ENCODE measurements at places on chromosomes 3 and 15. TPM values are rescaled to one million over a fixed set of nuclear protein-coding genes. Genes with fewer than 3 reads are reported as not detected.

GRCh38 chr15:67164811-67165253 lies 89.6 kb downstream of the AAGAB start:
- no peak for DNase-seq
- no peak overlapping the region for H3K4me3 ChIP-seq
- H3K27me3 ChIP-seq = no peaks in the 10 kb centered on the region
- no peak overlapping the region for H3K27ac ChIP-seq
- no peaks in the 10 kb centered on the region for H3K36me3 ChIP-seq
- H3K4me1 ChIP-seq = peaks cover 18% of the 10 kb centered on the region

Gene LPCAT4
- 109 TPM for total RNA-seq

DNA sequence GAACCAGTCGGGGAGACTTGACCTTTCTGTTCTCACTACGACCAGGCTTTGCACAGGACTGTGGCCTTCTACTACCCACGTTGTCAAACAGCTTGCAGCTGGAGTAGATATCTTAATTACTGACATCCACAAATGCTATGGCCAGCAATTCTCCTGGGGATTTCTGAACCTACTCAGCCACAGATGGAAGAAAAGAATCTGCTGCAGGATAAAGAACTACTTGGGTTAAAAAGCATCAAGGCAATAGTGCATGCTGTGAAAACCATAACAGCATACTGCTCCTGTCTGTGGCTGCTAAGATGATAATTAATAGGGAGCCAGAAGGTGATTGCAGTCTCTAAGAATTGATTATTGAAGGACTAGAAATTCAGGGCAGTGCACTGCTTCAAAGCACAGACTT lies 859.2 kb upstream of the SEMA6D start:
- no peaks in the 10 kb centered on the region for H3K27me3 ChIP-seq
- no peak for DNase-seq
- H3K36me3 ChIP-seq = no peaks in the 10 kb centered on the region
- H3K27ac ChIP-seq = no peak overlapping the region
- H3K4me1 ChIP-seq = no peaks in the 10 kb centered on the region

Gene EPHA6
- 2.2 TPM for total RNA-seq

GRCh38 chr3:122305818-122306621 lies 19.0 kb upstream of the CSTA start:
- H3K36me3 ChIP-seq = no peaks in the 10 kb centered on the region
- H3K27me3 ChIP-seq = no peaks in the 10 kb centered on the region
- H3K4me3 ChIP-seq = no peak overlapping the region
- DNase-seq = peak; percentile 61

Gene MST1R
- 92.8 TPM for total RNA-seq

DNA sequence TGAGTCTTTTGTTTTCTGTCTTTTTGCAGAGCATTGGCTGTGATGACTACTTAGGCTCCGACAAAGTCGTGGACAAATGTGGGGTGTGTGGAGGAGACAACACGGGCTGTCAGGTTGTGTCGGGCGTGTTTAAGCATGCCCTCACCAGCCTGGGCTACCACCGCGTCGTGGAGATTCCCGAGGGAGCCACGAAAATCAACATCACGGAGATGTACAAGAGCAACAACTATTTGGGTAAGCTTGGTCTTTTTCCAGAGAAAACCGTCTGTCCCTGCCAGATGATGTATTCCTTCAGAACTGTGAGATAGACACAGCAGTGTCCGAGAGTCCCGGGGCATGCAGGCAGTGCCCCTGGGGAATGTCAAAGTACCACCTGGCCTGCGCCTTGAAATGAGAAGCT lies 149.9 kb upstream of the NR2E3 start:
- no peak overlapping the region for H3K27ac ChIP-seq
- DNase-seq = no peak
- no peaks in the 10 kb centered on the region for H3K27me3 ChIP-seq
- H3K4me3 ChIP-seq = no peak overlapping the region
- H3K4me1 ChIP-seq = no peaks in the 10 kb centered on the region
- H3K36me3 ChIP-seq = no peaks in the 10 kb centered on the region

DNA sequence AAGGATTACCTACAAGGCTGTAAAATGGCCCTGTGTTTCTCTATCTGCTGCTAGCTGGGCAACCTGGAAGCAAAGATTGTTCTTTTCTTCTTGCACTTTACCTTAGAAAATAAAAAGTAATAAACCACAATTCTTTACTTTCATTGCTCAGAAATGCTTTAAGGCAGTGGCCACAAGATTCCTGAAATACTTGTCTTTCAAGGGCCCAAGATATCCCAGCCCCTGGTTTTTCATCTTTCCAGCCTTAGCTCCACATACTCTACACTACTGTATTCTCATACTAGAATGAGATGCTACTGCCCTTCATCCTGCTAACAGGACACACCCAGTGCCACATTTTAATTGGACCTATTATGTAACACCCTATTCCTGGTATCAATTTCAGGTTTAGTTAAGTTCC lies 78.9 kb downstream of the GTF2E1 start:
- no peak for DNase-seq
- H3K36me3 ChIP-seq = no peaks in the 10 kb centered on the region
- H3K4me1 ChIP-seq = no peaks in the 10 kb centered on the region
- H3K27ac ChIP-seq = no peak overlapping the region

DNA sequence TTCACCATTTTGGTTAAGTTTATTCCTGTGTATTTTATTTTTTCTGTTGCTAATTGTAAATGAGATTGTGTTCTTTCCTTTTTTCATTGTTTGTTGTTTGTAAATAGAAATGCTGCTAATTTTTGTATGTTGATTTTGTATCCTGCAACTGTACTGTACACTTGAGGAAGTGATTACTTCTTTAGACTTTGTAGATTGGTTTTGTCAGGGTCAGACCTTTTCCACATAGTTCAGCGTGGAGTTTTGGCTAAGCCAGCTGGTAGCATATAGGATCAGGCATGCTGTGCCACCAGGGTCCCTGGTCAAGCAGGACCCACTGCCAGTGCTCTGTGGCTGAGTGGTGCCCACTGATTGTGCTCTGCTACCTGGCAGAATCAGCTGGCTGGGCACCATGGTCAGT lies 80.1 kb downstream of the CD200 start:
- H3K36me3 ChIP-seq = no peaks in the 10 kb centered on the region
- no peak for DNase-seq
- H3K27ac ChIP-seq = no peak overlapping the region
- H3K4me1 ChIP-seq = no peaks in the 10 kb centered on the region

DNA sequence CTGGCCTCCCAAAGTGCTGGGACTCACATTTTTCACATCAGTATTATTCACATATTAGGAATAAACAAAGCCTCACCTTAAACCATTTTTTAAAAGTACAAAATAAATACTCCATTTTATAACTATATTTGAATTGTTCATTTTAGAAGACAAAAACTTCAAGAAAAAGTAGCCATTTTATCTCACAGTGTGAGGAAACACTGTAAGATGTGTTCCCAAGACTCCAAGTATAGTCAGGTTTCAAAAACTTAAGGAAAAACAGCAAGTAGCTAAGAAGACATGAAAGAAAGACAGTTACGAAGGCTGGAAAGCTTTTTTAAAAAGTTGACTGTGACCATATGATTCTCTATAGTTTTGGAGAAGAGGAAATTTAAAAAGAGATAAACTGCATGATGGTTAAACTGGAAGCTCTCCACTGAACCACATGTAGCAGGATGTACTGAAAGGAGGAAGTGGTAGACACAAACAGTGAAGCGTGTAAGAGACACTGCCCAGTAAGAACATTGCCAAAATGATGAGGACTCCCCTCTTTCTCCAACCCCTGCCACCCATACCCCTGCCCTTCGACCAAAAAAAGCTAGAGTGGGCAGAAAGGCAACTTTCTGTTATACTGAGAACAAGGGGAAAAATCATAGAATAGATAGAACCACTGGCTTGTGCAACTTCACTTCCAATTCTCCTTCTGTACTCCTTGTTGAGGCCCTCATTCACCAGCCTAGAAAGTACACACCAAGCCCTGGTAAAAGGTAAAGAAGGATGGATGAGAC lies 6.2 kb upstream of the TMF1 start:
- H3K27ac ChIP-seq = peak overlapping the region; percentile 13
- no peak for DNase-seq
- H3K27me3 ChIP-seq = no peaks in the 10 kb centered on the region
- H3K4me3 ChIP-seq = no peak overlapping the region
- no peaks in the 10 kb centered on the region for H3K4me1 ChIP-seq

Gene SPATA12
- total RNA-seq = not detected

GRCh38 chr3:116473602-116474001 lies 28.3 kb upstream of the LSAMP start:
- no peaks in the 10 kb centered on the region for H3K27me3 ChIP-seq
- no peaks in the 10 kb centered on the region for H3K4me1 ChIP-seq
- DNase-seq = no peak
- H3K4me3 ChIP-seq = no peak overlapping the region
- H3K36me3 ChIP-seq = no peaks in the 10 kb centered on the region

Gene TMC3
- total RNA-seq = 0.64 TPM

GRCh38 chr3:57184526-57184925 lies 15.3 kb downstream of the HESX1 start:
- no peaks in the 10 kb centered on the region for H3K4me1 ChIP-seq
- no peaks in the 10 kb centered on the region for H3K36me3 ChIP-seq
- H3K4me3 ChIP-seq = no peak overlapping the region
- DNase-seq = no peak

DNA sequence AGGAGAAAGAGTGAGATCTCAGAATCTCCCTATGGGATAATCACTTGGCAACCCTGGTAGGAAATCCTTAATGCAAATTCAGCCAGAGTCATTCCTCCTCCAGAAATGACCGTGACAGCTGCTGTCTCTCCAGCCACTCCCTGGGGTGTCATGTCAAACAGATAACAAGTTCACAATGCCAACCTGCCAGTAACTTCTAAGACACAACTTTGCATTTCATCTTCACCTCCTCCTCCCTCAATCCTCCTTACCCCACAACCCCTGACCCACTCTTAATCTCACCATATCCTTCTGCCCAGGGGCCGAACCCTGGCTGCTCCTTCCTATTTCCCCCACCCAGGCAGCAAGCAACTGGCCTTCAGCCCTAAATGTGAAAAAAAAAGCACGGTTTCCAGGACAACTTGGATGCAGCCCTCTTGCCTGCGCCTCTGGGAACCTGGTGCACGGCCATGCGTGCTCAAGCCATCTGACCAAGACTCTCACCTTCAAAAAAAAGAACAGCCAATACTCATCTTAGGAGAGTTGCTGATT lies 166.0 kb downstream of the NTRK3 start:
- no peak overlapping the region for H3K27ac ChIP-seq
- no peaks in the 10 kb centered on the region for H3K27me3 ChIP-seq
- no peak for DNase-seq

Gene IQCH
- 2.2 TPM for total RNA-seq

DNA sequence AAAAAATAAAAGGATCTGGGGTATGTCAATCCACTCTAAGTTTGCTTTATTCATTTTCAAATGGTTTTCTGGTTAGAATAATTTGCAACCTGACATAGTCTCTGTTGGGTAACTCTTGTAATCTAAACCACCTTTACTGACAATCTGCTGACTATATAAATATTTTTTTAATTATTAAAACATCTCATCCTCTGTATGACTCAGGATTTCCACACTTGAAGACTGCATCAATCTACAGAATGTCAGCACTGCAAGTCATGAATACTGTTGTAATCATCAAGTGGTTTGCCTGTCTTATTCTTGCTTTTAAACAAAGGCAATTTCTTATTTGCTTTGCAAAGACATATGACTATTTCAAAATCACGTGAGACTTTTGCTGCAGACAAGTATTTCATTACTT lies 42.1 kb downstream of the VGLL3 start:
- no peak overlapping the region for H3K4me3 ChIP-seq
- H3K27me3 ChIP-seq = no peaks in the 10 kb centered on the region
- H3K36me3 ChIP-seq = no peaks in the 10 kb centered on the region
- H3K4me1 ChIP-seq = no peaks in the 10 kb centered on the region
- H3K27ac ChIP-seq = no peak overlapping the region

DNA sequence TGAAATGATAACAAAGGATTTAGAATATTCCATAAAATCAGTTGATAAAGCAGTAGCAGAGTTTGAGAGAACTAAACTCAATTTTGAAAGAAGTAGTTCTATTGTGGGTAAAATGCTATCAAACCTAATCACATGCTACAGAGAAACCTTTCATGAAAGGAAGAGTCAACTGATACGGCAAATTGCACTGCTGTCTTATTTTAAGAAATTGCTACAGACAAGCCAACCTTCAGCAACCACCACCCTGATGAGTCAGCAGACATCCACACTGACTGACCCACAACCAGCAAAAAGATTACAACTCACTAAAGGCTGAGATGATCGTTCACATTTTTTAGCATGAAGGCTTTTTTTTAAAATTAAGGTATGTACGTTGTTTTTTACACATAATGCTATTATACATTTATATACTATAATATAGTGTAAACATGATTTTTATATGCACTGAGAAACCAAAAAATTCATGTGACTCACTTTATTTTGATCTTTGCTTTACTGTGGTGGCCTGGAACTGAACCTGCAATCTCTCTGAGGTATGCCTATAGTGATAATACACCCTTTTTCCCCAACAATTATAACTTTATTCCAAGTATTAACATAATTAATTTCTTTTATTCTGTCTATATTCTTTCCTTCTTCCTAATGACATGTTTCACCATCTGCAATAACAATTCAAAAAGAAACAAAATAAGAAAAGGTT lies 109.9 kb downstream of the TBC1D5 start:
- H3K27ac ChIP-seq = no peak overlapping the region
- no peak overlapping the region for H3K4me3 ChIP-seq
- no peaks in the 10 kb centered on the region for H3K36me3 ChIP-seq
- no peak for DNase-seq
- H3K27me3 ChIP-seq = no peaks in the 10 kb centered on the region

Gene SERPINI2
- not detected for total RNA-seq

- H3K27ac ChIP-seq = no peak overlapping the region
- peak; percentile 35 for DNase-seq
- H3K36me3 ChIP-seq = no peaks in the 10 kb centered on the region
- H3K4me3 ChIP-seq = peak overlapping the region; percentile 32
- no peaks in the 10 kb centered on the region for H3K4me1 ChIP-seq
Observed at GRCh38 chr3:12891985-12892839, 50.8 kb upstream of the RPL32 start.

Gene PCSK6
- total RNA-seq = 43.8 TPM

DNA sequence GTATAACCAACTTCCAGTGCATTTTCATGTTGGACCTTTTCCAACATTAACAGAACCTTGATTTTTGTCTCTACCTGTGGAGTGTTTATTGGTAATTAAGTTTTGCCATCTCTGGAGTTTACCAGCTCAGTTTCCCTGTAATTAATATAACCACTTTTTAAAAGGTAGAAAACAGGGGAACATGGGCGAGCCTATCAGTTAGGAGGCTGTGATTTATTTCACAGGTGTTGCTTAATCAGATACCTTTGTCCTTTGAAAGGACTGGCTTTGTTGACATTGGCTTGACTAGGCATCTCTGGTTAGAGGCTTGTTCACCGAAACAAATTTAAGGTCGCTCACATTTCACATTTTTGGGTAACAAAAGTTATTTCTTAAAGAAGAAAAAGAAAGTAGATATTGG lies 622 bp downstream of the NAALADL2 start:
- H3K27ac ChIP-seq = peak overlapping the region; percentile 78
- peak overlapping the region; percentile 21 for H3K4me3 ChIP-seq
- DNase-seq = no peak
- no peaks in the 10 kb centered on the region for H3K27me3 ChIP-seq
- no peaks in the 10 kb centered on the region for H3K36me3 ChIP-seq

Gene RASGRF1
- total RNA-seq = 0.75 TPM

- H3K36me3 ChIP-seq = no peaks in the 10 kb centered on the region
- H3K27me3 ChIP-seq = no peaks in the 10 kb centered on the region
- no peak for DNase-seq
Observed at GRCh38 chr15:57031605-57032004, 113.2 kb downstream of the TCF12 start.

Gene NT5DC2
- total RNA-seq = 16.7 TPM

All from transverse colon (tissue), 4 donors.